ENCODE measurements at places on chromosomes 16 and 17.

- no peak for DNase-seq
Observed at GRCh38 chr17:15366026-15366425, 24.6 kb upstream of the TEKT3 start.

DNA sequence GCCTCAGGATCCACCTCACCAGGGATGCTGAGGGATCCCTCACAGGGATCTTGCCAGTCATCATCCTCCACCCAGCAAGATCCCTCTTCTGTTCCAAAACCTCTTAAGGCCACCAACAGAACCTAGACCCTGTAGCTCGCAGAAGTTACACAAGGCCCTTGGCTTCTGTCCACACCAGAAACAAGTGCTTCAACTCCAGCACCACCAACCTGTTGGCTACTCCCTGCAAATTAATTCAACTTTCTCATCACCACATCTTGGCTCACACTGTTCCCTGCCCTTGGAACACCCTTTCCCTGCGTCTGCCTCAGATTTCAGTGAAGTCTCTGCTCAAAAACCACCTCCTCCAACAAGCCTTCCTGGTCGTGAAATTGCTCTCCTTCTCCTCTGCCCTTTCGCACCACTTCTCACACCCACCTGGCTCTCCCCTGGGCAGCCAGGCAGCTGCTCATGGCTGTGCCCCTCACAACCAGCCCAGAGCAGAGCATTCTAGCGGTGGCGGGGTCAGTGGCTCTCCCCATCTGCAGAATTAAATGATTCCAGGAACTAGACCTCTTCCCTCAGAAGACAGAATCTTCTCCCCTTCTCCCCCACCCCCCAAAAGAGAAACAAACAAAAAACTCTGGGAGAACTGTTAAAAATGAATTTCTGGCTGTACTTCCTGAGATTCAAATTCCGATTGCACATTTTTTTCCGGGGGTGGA is 1.8 kb downstream of the PLLP start:
- no peak for DNase-seq

DNA sequence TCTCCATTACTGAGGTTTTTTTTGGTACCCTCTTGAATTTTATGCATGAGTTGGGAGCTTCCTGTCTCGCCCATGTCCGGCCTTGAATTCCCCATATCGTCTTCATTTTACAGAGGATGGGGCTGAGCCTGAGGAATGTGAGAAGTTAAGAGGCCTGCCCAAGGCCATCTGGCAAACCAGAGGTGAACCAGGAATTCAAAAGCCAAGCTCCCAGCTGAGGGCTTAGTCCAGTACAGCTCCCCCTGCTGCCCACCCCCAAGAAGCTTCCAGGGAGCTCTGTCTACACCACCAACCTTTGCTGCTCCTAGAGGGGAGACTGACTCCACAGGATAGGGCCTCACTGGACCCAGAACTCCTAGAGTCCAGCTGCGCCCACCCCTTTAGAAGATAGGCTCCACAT is 20.7 kb upstream of the C16orf78 start:
- no peak for DNase-seq

DNA sequence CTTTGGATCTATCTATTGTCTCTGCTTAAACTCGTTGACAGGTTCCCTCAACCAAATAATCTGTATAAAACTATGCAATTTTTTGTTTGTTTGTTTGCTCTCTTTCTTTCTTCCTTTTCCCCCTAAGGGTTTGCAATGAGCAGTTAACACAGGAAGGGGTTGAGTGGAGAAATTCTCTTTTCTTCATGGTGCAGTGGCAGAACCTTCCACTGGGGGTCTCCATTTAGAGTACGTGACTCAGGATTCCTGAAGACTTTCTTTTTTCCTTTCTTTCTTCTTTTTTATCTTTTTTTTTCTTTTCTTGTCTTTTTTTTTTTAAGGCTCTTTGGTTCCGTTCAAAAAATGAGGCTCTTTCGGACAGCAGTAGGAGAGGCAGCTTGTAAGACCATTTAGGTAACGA is 19.5 kb upstream of the RBFOX1 start:
- no peak for DNase-seq

GRCh38 chr16:13634959-13635358 is 285.0 kb upstream of the ERCC4 start:
- no peak for DNase-seq

DNA sequence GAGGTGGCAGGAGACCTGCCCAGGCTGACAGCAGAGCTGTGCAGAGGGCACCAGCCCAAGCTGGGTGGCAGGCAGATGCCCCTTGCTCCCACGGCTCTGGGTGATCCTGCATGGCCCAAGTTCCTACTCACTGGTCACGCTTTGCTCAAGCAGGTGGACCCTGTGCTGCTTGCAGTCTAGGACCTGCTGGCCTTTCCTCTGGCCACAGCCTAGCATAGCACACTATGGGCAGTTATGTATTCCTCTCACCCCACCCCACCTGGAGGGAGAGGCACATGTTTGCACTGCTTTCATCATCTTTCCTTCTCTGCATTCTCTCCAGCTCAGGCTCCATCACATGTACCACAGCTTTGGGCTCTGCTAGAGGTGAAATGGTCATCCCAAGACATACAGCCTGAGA is 19.6 kb upstream of the SREBF1 start:
- DNase-seq, result no peak

- DNase-seq, result peak; percentile 37
Observed at GRCh38 chr17:21041741-21042457, 912 bp downstream of the USP22 start.

- no peak for DNase-seq
Observed at GRCh38 chr17:49555495-49556222, 20.0 kb upstream of the NXPH3 start.

- DNase-seq, result no peak
Observed at GRCh38 chr16:65572156-65572555, 450.3 kb upstream of the CDH11 start.

- peak; percentile 86 for DNase-seq
Observed at GRCh38 chr17:44899074-44899782, at the start of gene EFTUD2. EFTUD2 (minus strand) TSS chr17:44899445; CDS start chr17:44894521, 4,924 bp downstream.

GRCh38 chr17:40179923-40180659 is 2.8 kb downstream of the RAPGEFL1 start:
- no peak for DNase-seq

DNA sequence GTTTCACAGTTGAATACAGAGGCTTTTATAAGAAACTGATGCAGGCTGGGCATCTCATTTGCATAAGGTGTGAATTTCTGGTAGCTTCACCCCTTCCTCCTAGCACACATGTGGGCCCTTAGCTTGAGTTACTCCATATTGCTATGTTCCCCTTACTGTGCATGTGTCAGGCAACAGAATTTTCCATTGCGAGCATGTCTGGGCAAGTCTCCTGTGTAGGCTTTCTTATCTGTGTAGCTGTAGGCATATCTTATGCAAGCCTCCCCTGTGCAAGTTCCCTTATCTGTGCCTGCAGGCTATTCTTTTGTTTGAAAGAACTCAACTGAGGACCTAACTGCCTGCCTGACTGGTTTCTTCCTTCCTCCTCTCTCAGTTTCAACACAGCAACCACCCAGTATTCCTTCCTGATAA is 597.4 kb upstream of the CDH5 start:
- DNase-seq, result no peak

- DNase-seq, result no peak
Observed at GRCh38 chr16:15518381-15519351, 84.3 kb downstream of the BMERB1 start.

DNA sequence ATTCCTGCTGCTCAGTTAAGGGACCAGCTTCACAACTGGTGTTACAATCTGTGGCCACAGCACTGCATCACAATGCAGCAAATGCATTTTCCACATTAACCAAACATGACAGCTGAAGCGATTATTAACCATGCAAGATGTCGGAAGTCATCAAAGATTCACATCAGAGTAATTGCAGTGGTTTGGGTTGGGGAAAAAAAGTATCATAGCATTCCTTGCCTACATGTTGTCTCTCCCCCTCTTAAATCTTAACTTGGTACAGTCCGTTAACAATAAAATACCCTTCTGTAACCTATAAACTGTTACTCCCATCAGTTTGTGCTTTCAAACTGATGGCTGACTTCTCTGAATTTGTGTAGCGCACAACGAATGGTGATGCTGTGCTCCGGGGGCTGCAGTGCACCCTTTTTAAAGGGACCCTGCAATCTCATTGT is 51.6 kb downstream of the NUP93 start:
- DNase-seq, result no peak

DNA sequence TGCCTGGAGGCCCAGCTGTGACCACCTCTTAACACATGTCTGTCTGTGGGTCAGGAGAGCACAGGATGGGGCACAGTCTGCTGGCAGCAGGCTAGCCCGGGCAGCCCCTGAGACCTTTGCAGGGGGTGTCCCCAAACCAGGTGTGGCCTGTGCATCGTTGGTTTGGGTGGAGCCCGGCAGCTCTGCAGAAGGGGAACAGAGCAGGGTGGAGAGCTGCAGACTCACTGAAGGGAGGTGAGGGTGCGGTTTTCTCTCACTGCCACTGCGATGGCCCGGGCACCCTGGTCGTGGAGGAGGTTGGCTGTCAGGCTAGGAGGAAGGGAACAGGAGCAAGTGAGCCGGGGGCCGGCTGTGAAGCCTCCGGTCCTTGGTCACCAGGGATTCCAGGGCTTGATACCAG is 28.8 kb downstream of the NLRC3 start:
- no peak for DNase-seq

DNA sequence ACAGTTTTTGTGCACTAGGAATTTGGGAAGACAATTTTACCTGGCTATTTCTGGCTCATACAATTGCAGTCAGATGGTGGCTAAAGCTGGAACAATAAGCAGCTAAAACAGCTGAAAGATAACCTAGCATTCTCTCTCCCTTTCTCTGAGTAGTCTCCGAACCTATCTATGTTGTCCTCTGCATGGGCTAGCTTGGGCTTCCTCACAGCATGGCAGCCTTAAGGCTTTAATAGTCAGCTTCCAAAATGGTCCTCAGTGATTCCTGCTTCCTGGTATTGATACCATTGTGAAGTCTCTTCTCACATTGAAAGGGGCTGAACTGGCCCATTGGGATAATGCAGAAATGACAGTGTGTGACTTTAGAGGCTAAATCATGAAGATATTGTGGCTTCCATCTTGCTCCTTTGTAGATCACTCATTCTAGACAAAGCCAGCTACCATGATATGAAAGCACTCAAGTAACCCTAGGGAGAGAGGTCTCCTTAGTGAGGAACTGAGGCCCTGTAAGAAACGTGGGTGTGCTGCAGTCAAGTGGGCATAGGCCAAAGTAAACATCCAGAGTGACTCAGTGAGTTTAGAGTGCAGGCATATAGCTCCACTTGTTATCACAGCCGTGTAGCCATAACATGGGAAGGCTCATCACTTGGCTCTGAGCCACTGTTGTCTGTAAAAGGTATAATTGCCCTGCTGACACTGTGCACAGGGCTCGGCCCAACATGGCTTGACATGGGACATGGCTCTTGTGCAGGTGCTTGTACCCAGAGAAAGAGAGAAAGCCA is 5.5 kb upstream of the VKORC1 start:
- no peak for DNase-seq

DNA sequence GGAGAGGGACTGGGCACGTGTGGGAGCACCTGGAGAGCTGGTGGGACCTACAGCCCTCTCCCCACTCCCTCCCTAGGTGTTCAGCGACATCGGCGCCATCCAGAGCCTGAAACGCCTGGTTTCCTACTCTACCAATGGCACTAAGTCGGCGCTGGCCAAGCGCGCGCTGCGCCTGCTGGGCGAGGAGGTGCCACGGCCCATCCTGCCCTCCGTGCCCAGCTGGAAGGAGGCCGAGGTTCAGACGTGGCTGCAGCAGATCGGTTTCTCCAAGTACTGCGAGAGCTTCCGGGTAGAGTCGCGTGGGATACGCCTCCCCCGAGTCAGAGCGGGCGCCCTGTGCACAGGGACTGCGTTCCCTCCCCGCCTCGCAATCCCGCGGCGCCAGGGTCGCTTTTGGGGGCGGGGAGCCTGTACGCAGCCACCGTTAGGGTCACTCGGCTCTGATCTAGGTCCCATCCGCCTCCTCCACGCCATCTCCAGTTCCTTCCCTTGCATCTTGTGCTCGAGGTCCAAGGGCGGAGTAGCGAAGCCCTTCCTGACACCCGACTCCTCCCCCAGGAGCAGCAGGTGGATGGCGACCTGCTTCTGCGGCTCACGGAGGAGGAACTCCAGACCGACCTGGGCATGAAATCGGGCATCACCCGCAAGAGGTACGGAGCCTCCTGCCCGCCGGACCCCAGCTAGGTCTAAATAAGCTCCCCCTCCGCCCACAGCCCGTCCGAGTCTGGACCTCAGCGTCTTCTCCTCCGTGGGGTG is 13.0 kb downstream of the SARM1 start:
- peak; percentile 44 for DNase-seq

Measured in activated T-helper 1 cell treated with anti-CD3 and anti-CD28 coated beads, Interleukin-2, amount 50 U/mL, for 16 hours (primary cell).